ENCODE measurements at places on chromosomes 4 and X. TPM values are rescaled to one million over a fixed set of nuclear protein-coding genes. Genes with fewer than 3 reads are reported as not detected.

Gene GNRHR
- not detected for total RNA-seq

Gene PNMA5
- not detected for total RNA-seq

Gene ATOH1
- total RNA-seq: not detected

Gene ETDA
- not detected for total RNA-seq

GRCh38 chr4:2963966-2964471 is 648 bp downstream of the GRK4 start:
- no peaks in the 10 kb centered on the region for H3K27me3 ChIP-seq
- no peaks in the 10 kb centered on the region for H3K4me1 ChIP-seq
- no peaks in the 10 kb centered on the region for H3K36me3 ChIP-seq
- H3K4me3 ChIP-seq: peak overlapping the region; percentile 86
- DNase-seq: no peak

- no peaks in the 10 kb centered on the region for H3K27me3 ChIP-seq
- no peak overlapping the region for H3K27ac ChIP-seq
- no peak for DNase-seq
- H3K4me1 ChIP-seq: no peaks in the 10 kb centered on the region
Observed at GRCh38 chr4:152269448-152270191, 266.3 kb downstream of the FBXW7 start.

Gene AADAT
- total RNA-seq: 8.8 TPM

Gene VCX2
- total RNA-seq: not detected

DNA sequence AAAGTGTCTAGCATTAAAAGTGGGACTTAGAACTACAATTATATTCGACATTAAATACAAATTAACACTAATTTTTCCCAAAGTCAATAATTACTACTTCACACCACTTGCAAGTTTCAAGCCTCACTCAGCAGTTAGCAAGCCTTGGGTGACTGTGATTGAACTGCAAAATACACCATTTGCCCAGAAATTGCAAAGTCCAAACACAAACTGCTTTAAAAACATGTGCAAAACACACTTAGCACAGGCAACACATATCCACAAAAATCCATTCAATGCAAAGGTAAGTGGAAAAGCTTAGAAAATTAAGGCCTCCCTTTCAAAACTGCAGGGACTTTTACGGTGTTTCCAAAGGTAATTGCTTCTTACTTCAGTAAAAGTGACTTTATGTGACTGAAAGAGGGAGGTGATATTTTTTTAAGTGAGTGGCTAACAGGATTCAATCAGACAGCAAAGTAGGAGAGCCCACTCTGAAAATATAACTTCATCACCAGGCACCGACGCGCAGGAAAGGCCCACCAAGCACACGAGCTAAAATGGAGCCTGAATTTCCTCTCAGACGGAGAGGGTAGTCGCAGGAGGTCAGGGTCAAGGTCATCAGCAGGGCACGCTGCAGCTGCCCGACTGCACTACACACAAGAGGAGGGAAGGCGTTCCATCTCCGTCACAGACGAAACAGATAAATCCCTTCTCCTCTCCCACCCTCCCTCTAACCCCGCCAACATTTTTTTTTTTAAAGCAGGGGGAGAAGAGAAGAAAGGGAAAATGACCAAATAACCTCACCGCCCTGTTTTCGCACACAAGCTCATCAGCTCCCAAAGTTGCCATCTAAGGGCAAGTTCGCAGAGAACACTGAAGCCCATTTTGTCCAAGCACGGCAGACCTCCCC is 3.1 kb downstream of the ZNF827 start:
- H3K36me3 ChIP-seq: no peaks in the 10 kb centered on the region
- H3K27ac ChIP-seq: peak overlapping the region; percentile 87
- no peaks in the 10 kb centered on the region for H3K27me3 ChIP-seq
- DNase-seq: no peak

Gene TRMT10A
- total RNA-seq: 15.1 TPM

- H3K27me3 ChIP-seq: no peaks in the 10 kb centered on the region
- no peak overlapping the region for H3K4me3 ChIP-seq
- H3K27ac ChIP-seq: no peak overlapping the region
- no peaks in the 10 kb centered on the region for H3K4me1 ChIP-seq
Observed at GRCh38 chr4:1543976-1544375, 137.7 kb upstream of the NKX1-1 start.

- H3K4me3 ChIP-seq: no peak overlapping the region
- no peak for DNase-seq
- no peak overlapping the region for H3K27ac ChIP-seq
Observed at GRCh38 chr4:30396772-30397475, 323.2 kb upstream of the PCDH7 start.

Gene MXD4
- total RNA-seq: 63.0 TPM

Gene MID1
- total RNA-seq: 17.7 TPM

DNA sequence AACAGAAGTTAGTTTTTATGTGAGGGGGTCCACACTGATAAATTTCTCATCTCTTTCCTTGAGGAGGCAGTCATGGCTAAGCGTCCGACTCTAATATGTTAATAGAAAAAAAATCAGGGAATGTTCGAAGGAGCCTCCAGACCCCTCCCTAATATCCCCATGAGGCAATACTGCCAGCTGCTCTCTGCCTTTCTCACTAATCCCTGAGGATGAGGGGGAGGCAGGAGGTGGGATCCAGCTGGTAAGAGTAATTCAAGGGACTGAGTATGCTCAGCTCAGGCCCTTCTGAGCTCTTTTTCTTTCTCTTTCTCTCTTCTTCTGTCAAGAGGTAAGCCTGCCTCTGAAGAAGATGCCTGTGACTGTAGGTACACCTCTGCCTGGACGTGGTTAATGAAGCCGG is 51.7 kb downstream of the PIR start:
- no peaks in the 10 kb centered on the region for H3K4me1 ChIP-seq
- H3K4me3 ChIP-seq: no peak overlapping the region
- no peaks in the 10 kb centered on the region for H3K27me3 ChIP-seq
- H3K27ac ChIP-seq: no peak overlapping the region
- no peaks in the 10 kb centered on the region for H3K36me3 ChIP-seq

GRCh38 chr4:185912779-185913178 is 100.8 kb upstream of the SORBS2 start:
- H3K27me3 ChIP-seq: no peaks in the 10 kb centered on the region
- DNase-seq: no peak
- no peak overlapping the region for H3K27ac ChIP-seq
- no peaks in the 10 kb centered on the region for H3K36me3 ChIP-seq

DNA sequence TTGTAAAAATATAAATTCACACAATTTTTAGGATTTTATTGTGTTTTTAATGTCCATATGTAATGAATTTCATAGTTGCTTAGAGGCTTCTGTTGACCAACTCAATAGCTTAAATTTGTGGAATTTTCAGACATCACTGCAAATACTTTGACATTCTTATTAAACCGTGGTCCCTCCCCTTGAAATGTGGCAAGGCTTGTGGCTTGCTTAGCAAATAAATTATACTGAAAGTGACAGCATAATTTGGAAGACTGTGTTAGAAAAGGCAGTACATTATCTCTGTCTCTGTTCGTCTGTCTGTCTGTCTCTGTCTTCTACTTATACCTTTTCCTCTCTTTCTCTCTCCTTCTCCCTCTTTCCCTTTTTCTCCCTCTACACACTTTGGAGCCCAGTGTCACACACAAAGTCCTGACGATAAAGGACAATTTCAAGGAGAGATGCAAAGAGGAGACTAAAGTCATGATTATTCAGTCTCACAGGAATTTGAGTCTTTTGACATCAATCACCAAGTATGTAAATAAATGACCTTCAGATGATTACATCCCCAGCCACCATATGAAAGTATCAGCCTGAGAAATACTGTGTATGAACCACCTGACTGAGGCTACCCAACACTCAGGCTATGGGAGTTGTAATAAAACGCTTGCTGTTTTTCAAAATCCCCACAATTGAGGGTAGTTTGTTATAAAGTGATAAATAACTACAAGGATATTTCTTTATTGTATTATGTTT is 21.0 kb upstream of the UGT2B7 start:
- H3K4me1 ChIP-seq: no peaks in the 10 kb centered on the region
- H3K27ac ChIP-seq: no peak overlapping the region
- no peak overlapping the region for H3K4me3 ChIP-seq
- no peaks in the 10 kb centered on the region for H3K27me3 ChIP-seq
- DNase-seq: no peak

- no peaks in the 10 kb centered on the region for H3K36me3 ChIP-seq
- no peaks in the 10 kb centered on the region for H3K27me3 ChIP-seq
- no peak overlapping the region for H3K4me3 ChIP-seq
Observed at GRCh38 chr4:98932539-98932938, 3.6 kb upstream of the EIF4E start.

DNA sequence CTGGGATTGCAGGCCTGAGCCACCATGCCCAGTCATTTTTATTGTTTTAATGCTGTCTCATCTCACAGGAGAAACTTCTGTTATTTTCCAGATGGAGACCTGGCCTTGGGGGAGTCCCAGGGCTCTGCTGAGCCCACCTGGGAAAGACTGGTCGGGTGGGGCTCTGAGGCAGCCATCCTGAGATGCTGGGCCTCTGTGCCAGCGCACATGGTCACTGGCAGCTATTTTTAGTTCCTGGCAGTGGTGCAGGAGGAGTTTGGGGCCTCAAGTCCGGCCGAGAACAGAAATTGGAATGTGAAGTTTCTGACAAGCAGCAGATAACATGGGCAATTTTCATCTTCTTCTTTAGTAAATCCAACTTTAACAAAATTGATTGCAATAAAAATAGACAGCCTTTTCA is 44.5 kb downstream of the SORCS2 start:
- H3K4me3 ChIP-seq: no peak overlapping the region
- no peaks in the 10 kb centered on the region for H3K27me3 ChIP-seq
- peaks cover 27% of the 10 kb centered on the region for H3K4me1 ChIP-seq

DNA sequence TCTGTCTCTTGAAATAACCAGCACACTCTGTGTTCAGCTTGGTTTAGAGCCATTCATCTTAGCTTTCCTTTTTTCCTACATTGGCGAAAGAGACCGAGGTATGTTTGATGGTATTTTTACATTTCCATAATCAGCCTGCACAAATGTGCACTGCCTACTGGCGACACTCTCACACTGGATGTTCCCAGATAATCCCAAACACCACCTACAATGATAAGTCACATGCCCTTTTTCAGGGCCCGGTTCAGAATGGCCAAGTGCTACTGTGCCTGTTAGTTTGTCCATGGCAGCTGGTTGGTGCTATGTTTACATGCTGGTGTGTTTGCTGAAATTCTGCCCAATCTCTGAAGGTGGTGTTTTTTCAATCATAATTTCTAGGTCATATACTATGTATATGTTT is 80.8 kb upstream of the NR3C2 start:
- no peak for DNase-seq
- no peak overlapping the region for H3K4me3 ChIP-seq
- H3K27ac ChIP-seq: no peak overlapping the region
- no peaks in the 10 kb centered on the region for H3K27me3 ChIP-seq

DNA sequence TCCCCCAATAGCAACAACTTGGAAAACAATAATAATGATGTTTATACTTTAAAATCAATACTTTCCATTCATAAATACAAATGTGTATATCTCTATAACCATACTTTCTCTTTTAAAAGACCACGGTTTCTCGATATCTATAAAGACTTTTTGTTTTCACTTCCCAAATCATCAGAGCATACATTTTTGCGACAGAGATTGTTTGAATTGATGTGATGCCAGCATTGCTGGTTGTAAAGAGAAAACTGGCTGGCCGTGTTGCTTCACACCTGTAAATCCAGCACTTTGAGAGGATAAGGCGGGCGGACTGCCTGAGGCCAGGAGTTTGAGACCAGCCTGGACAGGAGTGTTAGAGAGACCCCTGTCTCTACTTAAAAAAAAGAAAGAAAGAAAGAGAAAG is 77.6 kb upstream of the ZNF518B start:
- no peak for DNase-seq
- H3K4me3 ChIP-seq: no peak overlapping the region
- no peak overlapping the region for H3K27ac ChIP-seq
- H3K36me3 ChIP-seq: no peaks in the 10 kb centered on the region
- H3K4me1 ChIP-seq: no peaks in the 10 kb centered on the region
- H3K27me3 ChIP-seq: no peaks in the 10 kb centered on the region

GRCh38 chr4:121990489-121990888 is 38.6 kb upstream of the TRPC3 start:
- H3K27me3 ChIP-seq: no peaks in the 10 kb centered on the region
- H3K4me3 ChIP-seq: no peak overlapping the region
- H3K36me3 ChIP-seq: no peaks in the 10 kb centered on the region
- no peak overlapping the region for H3K27ac ChIP-seq
- DNase-seq: no peak
- no peaks in the 10 kb centered on the region for H3K4me1 ChIP-seq

- no peak overlapping the region for H3K4me3 ChIP-seq
- no peaks in the 10 kb centered on the region for H3K27me3 ChIP-seq
- no peak for DNase-seq
- no peaks in the 10 kb centered on the region for H3K36me3 ChIP-seq
Observed at GRCh38 chr4:64384237-64385203, 24.7 kb downstream of the TECRL start.

- no peaks in the 10 kb centered on the region for H3K27me3 ChIP-seq
- no peaks in the 10 kb centered on the region for H3K4me1 ChIP-seq
- no peak for DNase-seq
- no peak overlapping the region for H3K27ac ChIP-seq
- no peak overlapping the region for H3K4me3 ChIP-seq
Observed at GRCh38 chr4:112946127-112946526, 103.3 kb upstream of the ANK2 start.

GRCh38 chr4:9870165-9870790 is 88.8 kb downstream of the DRD5 start:
- no peaks in the 10 kb centered on the region for H3K27me3 ChIP-seq
- no peak overlapping the region for H3K27ac ChIP-seq
- no peaks in the 10 kb centered on the region for H3K4me1 ChIP-seq
- no peaks in the 10 kb centered on the region for H3K36me3 ChIP-seq
- no peak overlapping the region for H3K4me3 ChIP-seq
- no peak for DNase-seq

Gene RNF150
- total RNA-seq: 17.0 TPM

DNA sequence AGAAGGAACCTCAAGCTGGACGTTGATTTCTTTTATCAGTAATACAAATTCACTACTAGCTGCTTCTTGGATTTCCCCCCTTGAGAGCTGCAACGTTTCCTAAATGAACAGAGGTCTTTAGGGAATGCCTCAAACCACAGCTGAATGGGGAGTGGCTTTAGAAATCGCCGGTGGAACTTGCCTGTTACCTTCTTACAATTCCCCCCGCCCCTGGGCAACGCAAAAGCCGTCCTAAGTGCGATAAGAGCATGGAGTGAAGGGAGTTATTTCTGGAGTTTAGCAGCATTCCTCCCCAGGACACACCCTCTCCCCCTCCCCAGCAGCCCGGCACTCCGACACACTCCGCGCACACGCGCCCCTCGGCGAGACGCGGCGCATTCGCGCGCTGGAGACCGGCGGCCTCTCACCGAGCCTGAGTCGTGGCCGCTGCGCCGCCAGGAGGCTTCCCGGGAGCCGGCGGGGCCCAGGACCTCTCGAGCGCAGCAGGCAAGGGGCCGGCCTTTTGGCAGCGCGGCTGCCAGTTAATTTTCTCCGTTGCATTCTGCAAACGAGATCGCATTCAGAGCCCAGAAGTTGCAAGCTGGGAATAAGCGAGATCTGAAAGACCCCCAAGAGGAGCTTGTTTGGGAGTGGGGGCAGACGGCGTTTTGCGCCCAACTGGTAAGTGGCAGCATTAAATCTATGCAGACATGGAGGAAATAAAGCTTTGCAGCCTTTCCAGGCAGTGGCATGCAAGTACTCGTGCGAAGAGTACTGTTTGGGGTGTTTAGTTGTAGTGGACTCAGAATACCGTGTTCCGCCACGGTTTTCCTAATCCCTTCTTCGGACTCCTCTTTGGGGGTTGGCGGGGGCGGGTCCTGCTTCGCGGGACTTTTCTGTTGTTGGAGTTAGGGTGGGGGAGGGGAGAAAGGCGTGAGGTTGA is 134.7 kb downstream of the PALLD start:
- H3K27me3 ChIP-seq: no peaks in the 10 kb centered on the region
- H3K36me3 ChIP-seq: no peaks in the 10 kb centered on the region
- peaks cover 45% of the 10 kb centered on the region for H3K4me1 ChIP-seq

GRCh38 chr4:158079661-158080060 is 93.2 kb downstream of the GASK1B start:
- H3K4me1 ChIP-seq: no peaks in the 10 kb centered on the region
- no peak overlapping the region for H3K27ac ChIP-seq
- no peak for DNase-seq
